ENCODE measurements at places on chromosomes 1 and 21.

DNA sequence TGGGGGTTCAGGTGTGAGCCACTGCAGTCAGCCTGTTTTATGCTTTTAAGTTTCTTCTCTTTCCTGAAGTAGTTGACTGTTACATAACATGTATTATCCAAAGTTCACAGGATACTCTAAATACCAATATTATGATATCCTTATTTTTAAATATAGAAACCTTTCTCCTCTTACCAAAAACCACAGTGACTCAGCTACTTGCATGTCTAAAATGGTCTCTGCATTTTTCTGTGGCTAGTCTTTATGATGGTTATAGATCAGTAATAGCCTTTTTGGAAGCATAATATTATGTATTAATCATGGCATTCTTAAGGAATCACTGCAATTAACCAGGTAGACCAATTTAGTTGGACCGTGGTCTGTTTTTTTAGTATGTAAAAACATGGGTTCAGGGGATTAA lies 210.8 kb upstream of the CACYBP start:
- DNase-seq = peak; percentile 91

DNA sequence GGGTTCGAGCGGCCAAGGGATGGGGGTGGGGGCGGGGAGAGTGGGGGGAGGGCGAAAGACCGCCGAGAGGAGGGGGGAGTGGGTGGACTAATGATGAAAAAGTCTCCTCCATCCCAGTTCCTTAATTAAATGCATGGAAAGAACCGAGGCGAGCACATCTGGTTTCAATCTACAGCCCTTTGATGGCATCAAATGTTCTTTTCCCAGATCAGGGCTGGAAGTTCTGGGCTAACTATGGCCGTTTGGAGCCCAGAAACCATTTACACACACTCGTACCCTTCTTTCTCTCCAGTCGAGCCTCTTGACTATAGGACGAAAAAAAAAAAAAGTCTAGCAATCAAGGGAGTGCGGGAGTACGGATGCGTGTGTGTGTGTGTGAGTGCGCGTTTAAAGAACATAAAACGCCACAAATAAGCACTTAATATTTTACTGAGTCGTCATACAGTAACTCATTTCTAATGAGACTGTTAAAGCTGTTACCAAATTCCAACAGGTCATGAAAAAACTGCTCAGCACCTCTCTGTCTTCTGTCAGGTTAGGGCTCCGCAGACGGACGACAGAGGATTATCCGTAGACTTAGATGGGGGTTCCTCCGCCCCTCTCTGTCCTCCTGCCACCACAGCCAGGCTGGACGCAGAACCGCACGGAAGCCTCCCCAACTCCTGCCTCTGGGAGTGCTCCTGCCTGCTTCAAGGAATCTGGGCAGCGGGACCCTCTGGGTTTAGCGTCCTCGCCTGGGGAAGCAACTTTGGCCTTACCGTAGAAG lies 2.1 kb upstream of the PRRX1 start:
- DNase-seq = peak; percentile 81

GRCh38 chr1:159122005-159122621 lies 45.5 kb upstream of the AIM2 start:
- DNase-seq = peak; percentile 87

DNA sequence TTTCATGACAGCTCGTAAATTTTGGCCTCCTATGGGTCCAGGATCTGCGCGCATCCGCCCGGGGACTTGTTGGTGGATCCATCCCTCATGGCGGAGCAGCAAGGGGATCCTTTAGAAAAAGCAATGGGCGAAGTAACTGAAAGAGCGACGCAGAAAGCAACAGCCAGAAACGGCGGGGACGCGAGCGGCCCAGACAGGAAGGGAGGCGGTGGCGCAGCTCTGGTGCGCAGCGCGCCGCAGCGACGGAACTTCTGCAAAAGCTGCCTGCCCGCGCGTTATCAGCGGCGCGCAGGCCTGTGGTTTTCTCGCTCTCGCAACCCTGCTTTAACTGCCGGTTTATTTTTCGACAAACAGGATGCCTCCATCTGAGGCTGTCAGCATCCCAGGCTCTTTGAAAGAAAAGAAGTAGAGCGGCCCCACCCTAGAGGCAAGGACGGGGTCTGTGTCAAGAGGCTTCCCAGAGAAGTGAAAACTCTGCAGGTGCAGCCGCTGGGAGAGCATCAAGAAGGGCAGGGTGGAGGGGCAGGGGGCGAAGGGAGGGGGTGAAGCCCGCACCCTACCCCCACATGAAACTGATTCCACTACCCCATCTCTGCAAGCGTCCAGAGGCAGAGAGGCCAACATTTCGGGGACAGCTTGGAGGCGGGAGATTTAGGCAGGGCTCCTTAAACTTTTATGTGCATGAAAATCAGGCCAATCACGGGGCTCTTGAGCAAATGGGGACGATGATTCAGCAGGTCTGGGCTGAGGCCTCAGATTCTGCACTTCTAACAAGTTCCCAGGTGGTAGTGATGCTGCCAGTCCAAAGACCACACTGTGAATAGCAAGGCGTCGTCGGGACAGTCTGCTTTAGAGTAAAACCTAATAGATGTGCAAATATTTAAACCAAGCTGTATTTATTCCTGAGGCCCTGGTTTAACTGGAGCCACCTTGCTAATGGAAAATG lies 22.2 kb downstream of the RUNX1 start:
- DNase-seq = peak; percentile 48

DNA sequence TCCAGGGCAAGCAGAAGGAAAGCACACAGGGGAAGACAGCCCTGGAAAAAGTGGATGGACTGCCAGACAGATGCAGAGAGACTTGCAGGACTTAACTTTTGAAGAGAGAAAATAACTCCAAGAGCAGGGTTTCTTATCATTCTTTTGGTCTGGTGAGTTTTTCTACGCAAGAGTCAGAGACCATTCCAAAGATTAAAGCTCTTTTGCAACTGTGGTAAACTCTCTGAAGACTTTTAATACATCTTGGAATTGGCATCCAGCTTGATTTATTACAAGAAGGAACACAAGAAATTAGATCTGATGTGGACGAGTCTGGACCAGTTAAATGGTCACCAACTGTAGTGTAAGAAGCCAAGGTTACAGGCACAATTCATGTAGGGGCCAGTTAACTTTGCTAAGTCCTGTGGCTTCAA lies 153.4 kb downstream of the SIPA1L2 start:
- peak; percentile 41 for DNase-seq

All from fibroblast of skin of abdomen (primary cell).